Activated T-helper 1 cell treated with anti-CD3 and anti-CD28 coated beads, Interleukin-12 subunit alpha, Interleukin-12 subunit beta, Interleukin-2, Interleukin-4 antibody, amounts not matched to agents 30 ng/mL and 10 ng/mL and 1 ng/mL, durations not matched to agents 14 hours and 24 hours and 36 hours (primary cell): ENCODE measurements at places on chromosomes 7 and 10. TPM values are rescaled to one million over a fixed set of nuclear protein-coding genes. Genes with fewer than 3 reads are reported as not detected.

The AKR1C1 gene
- 0.29 and 0.37 TPM in 2 replicates for total RNA-seq

The UNCX gene
- not detected in 2 replicates for total RNA-seq

The TMEM196 gene
- not detected in 2 replicates for total RNA-seq

The ANKRD61 gene
- total RNA-seq, result 0.44 and 0.56 TPM in 2 replicates

The KIF11 gene
- total RNA-seq, result 37.3 and 38.7 TPM in 2 replicates

The PBLD gene
- 1.1 and 1.6 TPM in 2 replicates for total RNA-seq

The CTTNBP2 gene
- not detected in 2 replicates for total RNA-seq

The LIPA gene
- 5.3 and 6.2 TPM in 2 replicates for total RNA-seq

The HABP2 gene
- total RNA-seq, result not detected in 2 replicates

The C10orf53 gene
- total RNA-seq, result not detected in 2 replicates
